ENCODE measurements at places on chromosomes 6 and 20.

DNA sequence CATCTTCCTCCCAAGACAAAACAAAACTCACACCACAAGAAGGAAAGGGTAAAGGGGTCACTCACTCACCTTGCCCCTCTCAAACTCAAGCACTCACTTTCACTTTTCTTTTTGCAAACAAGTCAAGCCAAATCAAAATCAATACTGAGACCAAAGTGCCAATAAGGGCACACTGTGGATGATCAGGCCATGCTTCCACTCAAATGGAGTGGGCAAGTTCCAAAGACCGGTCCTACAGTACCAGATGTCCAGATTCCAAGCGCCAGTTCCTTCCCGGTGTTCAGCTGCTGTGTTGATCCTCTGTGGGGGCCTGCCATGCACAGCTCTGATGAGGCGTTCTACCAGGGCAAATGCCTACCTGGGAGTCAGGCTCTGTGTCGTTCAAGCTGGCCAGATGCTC, 162.6 kb upstream of the GRIK2 start:
- DNase-seq = no peak

DNA sequence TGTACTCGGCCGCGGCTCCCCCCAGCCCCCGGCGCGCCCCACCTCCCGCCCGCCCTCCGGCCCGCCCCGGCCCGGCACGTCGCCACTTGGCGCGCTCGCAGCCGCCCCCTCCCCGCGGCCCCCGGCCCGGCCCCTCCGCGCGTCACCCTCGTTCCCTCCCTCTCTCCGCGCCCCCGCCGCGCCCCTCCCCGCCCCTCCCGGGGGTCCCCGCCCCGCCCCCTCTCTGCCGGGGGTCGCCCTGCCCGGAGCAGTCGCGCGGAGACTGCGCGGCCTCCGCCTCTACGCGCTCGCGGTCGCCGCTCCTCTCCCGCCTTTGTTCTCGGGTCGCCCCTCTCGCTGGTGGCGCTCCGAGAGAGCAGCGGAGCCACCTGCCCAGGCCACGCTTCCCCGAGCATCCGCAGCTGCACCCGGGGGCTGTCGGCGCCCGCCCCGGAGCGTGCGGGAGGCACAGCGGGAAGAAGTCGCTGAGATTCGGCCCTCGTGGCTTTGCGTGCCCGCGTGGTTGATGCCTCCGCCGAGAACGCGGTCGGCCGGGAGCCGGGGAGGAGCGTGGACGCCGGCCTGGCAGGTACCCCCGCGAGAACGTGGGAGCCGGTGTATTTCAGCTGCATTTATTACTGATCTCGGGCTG, at the start of gene PHF10:
Gene PHF10, minus strand, starts transcription at position 7 of the 631 bp plus-strand sequence. CDS start 569 bp downstream, outside the sequence.
- DNase-seq = peak; percentile 79

DNA sequence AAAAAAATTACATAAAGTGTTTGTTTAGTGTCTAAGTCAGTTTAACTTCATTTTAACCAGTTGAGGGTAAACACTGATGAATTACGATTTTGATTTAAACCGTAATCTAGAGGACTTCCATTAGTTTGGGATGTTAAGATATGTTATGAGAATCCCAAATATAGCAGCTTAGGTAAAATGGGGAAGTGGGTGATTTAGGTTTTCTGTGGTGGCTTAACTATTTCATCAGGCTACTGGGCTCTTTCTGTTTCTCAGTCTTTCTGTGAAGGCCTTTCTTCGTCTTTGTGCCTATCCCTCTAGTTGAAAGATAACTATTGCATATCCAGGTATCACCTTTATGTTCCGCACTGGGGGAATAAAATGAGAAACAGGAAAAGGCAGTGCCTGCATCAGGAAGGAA, 27.9 kb downstream of the CENPW start:
- no peak for DNase-seq

- no peak for DNase-seq
These were observed 859.7 kb upstream of the ADGRB3 start for GRCh38 chr6:67775333-67775732.

All from germinal center (tissue), 1 donor.